ENCODE measurements at places on chromosomes 12 and 14.

GRCh38 chr12:125509195-125509594 lies 444.0 kb downstream of the AACS start:
- no peak for DNase-seq

DNA sequence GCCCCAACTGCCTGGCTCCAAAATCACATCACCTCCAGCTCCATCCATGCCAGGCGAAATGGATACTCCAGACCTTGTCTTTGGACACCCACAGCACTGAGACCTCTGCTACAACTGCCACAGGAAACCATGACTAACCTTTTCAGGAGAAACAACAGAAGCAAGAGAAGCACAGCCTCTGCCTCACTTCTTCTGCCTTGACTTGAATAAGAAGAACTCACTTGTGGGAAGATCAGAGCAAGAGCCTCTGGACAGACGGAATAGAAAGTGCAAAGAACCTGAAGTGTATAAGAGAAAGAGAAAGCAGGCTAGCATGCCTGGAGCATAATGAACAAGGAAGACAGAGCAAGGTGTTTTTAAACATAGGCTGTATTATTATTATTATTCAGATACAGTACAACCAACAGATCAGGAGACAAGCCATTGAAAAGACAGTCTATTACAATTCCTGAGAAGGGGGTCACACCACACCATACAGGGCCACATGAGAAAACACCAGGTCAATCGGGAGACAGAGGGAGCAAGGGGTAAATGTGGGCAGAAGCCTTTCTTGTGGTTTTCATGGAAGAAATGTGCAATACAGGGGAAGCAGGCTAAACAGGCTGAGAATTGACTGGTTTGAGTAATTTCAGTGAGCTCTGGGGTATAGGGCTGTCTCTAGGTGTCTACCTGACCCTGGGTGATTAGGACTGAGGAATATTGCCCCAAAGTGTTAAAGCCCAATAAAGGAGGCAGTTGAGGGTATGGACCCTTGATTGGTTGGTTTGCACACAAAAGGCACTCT lies 7.4 kb upstream of the OR10P1 start:
- no peak for DNase-seq

DNA sequence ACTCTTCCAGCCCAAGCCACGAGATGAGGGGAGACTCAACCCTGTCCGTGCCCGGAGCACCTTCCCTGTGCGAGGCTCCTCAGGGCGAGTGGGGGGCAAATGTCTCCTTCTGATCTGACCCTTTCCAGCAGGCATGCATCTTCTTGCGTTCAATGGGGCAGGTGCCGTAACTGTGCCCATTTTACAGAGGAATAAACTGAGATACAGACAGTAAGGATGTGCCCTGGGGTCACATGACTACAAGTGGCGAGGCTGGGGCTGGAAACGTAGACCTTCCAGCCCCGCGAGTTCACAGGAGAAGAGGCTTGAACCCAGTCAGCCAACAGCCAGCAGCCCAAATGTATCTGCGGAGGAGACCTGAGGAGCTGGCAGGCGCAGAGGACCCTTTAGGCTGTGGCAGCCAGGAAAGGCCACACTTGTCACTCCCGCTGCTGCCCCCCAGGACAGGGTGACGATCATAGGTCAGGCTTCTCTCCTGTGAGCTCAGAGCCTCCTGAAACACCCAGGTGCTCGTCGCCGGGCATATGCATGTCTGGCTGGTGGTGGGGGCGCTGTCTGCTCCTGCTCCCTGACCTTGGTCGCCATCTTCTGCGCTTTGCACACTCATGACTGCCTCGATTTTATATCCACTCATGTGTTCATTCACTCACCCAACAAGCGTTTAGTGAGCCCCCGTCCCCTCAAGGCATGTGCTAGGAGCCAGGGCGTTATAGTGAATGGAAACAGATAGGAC lies 41.7 kb downstream of the CCDC88C start:
- DNase-seq: no peak

- DNase-seq: no peak
Measured at GRCh38 chr12:19447386-19447785, 8.1 kb downstream of the AEBP2 start.

- no peak for DNase-seq
Measured at GRCh38 chr14:42628602-42629001, 1021.9 kb downstream of the LRFN5 start.

GRCh38 chr14:35696575-35696974 lies 112.5 kb downstream of the RALGAPA1 start:
- DNase-seq: no peak

DNA sequence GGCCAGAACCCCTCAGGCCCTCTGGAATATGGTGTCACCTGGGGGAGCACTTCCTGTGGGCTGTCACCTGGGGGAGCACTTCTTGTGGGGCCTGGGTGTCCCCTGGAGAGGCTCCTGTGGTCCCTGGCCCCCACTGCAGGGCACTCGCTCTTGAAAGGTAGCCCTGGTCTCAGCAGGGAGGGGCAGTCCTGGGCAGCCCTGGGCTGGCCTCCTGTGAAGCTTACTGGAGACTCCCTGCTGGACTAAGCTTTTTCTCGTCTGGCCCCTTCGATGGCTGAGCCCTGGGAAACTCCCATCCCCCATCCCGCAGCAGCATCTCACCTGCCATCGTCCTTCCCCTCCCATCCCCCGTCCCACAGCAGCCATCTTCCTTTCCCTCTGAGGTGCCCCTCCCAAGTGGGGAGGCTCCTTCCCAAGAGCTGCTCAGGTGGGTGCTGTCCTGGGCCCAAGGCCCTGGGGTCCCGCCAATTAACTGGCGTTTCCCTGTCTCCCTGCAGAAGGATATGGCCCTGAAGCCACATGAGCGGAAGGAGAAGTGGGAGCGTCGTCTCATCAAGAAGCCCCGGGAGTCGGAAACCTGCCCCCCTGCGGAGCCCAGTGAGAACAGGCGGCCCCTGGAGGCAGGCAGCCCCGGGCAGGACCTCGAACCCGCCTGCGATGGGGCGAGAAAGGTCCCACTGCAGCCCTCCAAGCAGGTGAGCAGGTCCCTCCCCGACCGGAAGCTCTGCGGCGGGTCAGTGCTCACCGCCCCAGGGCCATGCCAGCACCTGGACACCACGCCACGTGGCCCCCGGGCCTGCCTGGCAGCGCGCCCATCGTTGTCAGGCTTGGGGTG lies 17.9 kb downstream of the FBRSL1 start:
- no peak for DNase-seq

DNA sequence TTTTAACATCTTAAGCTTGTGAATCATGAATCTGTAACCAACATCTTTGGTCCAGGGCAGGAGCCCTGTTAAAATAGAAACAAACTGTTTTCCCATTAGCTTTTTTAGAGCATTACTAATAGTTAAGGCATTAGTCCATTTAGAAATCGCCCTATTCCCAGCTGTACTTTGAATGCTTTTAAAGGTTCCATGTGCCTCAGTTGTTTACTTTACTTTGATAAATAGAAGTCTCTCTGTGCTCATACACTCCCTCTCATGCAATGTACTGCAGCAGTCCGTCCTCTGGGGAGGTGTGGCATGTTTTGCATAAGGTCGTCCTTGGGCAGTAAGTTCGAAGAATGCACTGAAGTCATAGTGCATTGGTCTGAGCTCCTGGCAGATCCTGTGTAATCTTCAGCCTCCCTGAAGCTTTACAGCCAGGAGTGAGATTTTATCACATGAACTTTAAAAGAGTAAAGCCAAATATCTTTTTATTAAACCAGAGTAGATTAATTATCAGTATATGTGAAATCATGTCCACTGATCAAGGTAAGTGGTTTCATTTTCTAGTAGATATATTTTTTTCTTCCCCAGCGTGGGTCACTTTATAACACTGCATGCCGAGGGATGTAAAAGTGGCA lies 134.7 kb downstream of the FGD4 start:
- DNase-seq: no peak

DNA sequence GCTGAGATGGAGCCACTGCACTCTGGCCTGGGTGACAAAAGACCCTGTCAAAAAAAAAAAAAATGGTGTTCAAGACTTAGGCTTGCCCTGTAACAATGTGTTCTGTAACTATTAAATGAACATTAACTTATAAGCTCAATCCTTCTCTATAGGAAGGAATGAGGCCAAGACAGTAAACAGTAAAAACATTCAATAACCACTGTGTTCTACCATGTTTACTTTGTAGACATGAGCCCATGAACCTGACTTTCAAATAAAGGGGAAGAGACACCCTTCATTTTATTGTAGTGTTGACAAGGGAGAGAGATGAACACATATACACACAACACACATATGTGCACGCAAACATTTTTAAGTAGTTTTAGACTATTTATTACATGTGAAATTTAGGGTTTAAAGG lies 20.1 kb upstream of the RASSF3 start:
- no peak for DNase-seq

GRCh38 chr12:88122666-88123065 lies 19.2 kb downstream of the CEP290 start:
- no peak for DNase-seq

- no peak for DNase-seq
Measured at GRCh38 chr14:90808759-90809529, 7.3 kb downstream of the TTC7B start.

DNA sequence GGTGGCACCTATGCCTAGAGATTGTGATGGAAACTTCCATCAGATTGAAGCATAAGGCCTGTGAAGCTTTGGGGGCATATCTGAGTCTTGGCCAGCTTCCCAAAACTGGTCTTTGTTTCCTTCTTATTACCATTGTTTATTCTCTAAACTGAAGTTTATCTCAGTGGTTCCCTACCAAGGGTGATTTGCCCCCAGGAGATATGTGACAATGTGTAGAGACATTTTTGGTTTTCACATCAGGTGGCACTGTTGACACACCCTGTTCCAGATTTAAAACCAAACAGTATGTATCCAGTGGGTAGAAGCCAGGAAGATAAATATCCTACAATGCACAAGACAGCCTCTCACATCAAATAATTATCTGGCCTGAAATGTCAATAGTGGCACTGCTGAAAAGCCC lies 22.1 kb downstream of the RASSF9 start:
- DNase-seq: no peak

DNA sequence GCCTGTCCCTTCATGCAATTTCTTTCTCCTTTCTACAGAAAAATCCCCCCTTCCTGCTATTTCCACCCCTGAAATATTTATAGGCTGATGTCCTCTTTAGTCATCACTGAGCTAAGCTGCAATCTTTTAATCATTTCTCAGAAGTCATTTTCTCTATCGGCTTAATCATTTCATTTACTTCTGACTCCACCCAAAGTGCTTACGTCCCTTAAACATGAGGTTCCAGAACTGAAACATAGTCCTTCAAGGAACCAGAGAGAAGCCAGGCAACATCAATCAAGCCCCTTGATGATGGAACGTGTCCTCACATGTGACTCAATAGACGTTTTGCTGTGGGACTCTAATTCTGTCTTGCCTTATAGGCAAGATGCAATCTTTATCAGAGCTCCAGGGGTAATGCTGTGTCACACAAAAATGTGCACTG lies 148.7 kb upstream of the KRR1 start:
- DNase-seq: no peak

GRCh38 chr14:44778604-44779003 lies 183.1 kb downstream of the KLHL28 start:
- DNase-seq: no peak

DNA sequence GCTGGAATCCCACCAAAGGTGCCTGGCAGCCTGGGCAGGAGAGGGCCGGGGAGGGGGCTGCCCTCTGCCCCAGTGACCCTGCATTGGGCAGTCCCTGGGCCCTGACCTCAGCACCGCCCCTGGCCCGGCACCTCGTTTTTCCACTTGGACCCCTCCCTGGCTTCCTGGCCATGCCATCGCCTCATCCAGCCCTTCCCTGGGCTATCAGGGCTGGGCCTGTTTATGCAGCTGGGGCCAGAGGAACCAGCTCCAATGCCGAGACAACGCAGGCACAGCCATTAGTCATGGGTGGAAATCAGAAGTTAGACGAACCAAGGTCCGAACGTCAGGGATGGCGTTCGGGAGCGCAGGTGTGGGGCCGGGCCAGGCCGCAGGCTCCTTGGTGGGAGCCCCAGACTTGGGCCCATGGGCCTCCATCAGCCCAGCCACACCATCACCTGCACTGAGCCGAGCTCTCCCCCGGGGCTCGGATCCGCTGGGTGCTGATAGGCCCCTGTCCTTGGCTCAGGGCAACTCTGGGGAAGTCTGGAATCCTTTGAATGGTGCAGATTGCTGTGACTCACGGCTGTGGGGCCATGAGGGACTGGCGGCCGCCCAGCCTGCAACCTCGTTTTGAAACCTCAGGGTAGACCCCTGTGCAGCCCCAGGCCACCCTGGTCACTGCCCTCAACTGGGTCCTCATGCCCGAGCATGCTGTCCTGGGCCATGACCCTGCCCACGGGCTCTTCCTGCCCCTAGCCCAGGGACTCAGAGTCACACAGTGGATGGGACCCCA lies 169.4 kb downstream of the KIF26A start:
- no peak for DNase-seq

DNA sequence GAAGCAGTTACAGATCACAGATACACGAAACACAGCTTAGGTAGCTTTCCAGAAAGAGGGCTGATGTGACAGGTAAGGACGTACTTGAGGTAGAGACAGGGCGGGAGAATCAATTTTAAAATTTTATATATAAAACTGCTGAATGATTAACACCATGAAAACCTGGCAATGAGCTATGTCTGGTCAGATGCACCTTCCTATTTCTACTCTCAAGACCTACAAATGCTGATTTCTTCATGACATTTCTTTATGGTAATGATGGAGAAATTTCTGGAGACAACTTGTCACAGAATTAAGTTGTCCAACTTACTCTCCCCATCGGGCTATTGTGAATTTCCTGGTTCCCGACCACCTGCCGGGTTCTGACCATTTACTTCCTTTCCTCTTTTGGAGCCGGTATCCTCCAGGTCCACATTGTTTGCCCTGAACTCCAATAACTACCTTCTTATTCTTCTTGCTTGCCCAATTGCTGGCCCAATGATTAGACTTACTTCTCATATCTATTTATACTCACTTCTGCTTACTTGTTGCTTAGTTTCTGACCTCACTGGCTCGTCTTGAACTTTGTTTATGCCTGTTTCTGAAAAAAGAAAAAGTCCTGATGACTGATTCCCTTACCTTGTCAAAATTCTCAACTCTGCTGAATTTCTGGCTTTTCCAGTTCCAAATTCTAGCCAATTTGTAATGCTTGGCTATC lies 12.8 kb upstream of the ATP2B1 start:
- no peak for DNase-seq

Data from stimulated activated naive CD4-positive, alpha-beta T cell treated with Interleukin-2 at 50 U/mL for 16 hours (primary cell).